Stimulated activated CD8-positive, alpha-beta memory T cell treated with anti-CD3 and anti-CD28 coated beads, Interleukin-2, amount 100 ng/mL, for 1 hour (primary cell): ENCODE measurements at places on chromosomes 2 and 18.

DNA sequence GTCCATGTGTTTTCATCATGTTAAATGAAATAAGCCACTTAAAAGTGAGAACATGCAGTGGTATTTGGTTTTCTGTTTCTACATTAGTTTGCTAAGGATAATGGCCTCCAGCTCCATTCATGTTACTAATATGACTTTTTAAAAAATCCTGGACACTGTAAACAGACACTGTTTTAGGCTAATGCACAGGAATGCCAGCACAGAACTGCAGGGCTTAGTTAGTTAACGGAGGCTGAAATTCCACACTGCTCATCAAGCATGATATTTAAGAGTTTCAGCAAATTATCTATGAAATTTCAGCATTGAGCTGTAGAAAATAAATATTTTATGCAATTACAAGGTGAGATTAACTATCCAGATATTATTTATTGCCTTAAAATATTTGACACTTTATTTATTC is 42.5 kb upstream of the PAX3 start:
- DNase-seq = no peak

- no peak for DNase-seq
Observed at GRCh38 chr2:141586985-141587384, 543.8 kb downstream of the LRP1B start.

GRCh38 chr2:3420769-3421397 is 41.4 kb downstream of the TRAPPC12 start:
- no peak for DNase-seq

GRCh38 chr18:35139517-35139916 is 98.3 kb downstream of the MAPRE2 start:
- no peak for DNase-seq

DNA sequence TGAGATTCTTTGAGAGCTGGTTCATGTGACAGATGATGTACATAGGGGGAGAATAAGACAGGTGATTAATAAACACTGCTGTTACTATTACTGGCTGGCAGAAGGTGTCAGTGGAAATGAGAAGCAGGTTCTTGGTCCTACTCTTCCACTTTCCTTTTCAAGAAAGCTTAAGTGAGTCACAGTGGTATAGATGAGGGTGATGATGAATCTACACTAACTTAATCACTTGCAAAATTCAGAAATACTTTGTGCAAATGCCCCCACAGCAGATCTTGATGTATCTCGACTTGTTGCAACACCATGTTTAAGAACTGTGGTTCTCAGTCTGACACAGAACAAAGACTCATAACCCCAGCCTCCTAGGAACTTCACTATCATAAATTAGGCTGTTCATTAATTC is 35.9 kb upstream of the MGAT5 start:
- DNase-seq = no peak

GRCh38 chr2:204010628-204011560 is 74.3 kb downstream of the ICOS start:
- DNase-seq = no peak

DNA sequence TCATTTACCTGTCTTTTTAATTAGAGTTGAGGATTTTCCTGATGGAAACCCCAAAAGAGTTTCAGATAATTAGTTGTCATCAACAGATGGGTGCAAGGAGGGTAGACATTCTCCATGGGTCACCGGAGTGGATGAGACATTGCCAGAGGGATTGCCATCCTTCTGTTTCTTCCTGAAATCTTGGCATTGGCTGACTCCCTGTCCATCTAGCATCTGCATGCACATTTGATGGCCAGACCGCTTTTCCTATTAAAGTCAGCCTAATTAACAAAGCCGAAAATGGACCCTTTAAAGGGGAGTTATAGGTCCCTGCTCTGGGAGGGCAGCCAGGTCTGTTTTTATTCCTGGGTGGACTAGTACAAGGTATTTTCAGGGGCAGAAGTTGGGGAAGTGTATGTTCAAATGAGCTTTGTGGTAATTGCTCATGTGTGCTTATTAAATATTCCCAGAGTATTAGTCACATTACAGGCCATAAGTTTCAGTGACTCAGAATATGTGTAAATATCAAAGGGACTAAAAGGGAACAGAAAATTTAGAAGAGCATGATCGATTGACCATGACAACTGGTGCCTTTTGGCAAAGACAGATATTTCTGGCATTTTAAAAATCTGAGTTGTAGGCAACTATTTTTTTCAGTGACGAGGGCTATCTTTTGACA is 209.8 kb downstream of the PHLPP1 start:
- DNase-seq = no peak

DNA sequence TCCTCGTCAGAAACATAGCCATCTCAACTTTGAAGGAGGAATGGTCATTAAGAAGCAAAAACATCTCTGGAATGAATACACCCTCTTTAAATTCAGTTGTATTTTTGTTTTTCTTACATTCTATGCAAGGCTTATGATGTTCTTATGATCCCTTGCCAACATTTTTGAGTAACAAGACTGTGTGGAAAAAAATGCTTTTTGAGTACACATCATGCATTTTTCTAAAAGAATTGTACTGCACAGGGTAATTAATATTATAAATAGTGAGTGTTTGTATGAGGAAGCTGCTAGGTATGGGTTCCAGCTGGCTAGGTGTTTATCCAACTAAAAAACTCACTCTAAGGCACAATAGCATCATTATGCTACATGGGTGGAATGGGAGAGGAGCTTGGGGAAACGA is 59.0 kb upstream of the SPATS2L start:
- no peak for DNase-seq

DNA sequence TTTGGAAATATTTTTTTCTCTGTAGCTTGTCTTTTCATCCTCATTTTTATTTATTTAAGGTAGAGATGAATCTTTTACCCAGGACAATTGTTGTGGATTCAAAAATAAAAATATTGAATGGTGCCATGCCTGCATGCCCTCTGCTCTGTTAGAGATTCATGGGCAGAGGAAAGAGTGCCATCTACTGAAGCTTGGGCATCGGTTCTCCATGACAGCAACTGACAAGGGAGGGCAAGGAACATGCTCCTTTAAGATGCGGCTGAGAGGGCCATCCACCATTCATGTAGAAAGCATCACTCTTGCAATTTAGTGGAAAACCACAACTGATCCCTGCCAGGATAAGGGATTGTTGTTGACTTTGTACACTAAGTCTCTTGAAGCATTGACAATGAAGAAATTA is 79.9 kb downstream of the PARD3B start:
- DNase-seq = no peak

GRCh38 chr2:202084265-202084664 is 11.2 kb downstream of the KIAA2012 start:
- DNase-seq = no peak

- DNase-seq = no peak
Observed at GRCh38 chr2:14982790-14983189, 350.3 kb downstream of the LRATD1 start.

DNA sequence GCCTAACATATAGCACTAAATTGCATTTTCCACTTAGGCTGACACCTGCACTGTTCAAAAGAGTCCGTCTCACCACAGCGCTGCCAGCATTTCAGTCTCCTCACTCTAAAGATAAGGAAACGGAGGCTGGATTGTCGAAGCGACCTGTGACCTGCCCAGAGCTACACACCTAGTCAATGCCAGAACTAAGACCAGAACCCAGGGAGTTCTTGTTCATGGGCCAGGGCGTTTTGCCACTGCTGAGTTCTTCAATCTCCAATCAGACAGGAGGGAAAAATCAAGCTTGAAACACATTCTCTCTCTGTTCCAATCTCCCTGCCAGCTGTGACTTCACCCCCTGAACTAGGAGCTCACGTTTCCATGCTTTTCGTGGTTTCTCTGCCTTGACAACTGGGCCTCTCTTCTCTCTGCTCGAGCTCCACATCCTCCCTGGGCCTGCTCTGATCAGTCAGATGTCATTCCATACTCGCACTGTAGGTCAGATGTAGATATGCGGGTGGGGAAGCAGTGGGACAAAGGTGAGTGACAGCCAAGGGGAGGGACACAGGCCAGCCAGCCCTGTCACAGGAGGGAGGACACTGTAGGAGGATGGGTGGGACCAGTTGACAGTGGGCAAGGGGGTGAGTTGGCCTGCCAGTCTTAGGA is 221.1 kb upstream of the SMAD2 start:
- no peak for DNase-seq

- no peak for DNase-seq
Observed at GRCh38 chr18:507636-508035, 7.1 kb upstream of the COLEC12 start.

GRCh38 chr2:149180226-149180875 is 141.9 kb downstream of the LYPD6B start:
- no peak for DNase-seq

- no peak for DNase-seq
Observed at GRCh38 chr2:6080932-6081753, 389.0 kb downstream of the SOX11 start.

- DNase-seq = no peak
Observed at GRCh38 chr2:137237055-137237454, 471.7 kb downstream of the THSD7B start.

DNA sequence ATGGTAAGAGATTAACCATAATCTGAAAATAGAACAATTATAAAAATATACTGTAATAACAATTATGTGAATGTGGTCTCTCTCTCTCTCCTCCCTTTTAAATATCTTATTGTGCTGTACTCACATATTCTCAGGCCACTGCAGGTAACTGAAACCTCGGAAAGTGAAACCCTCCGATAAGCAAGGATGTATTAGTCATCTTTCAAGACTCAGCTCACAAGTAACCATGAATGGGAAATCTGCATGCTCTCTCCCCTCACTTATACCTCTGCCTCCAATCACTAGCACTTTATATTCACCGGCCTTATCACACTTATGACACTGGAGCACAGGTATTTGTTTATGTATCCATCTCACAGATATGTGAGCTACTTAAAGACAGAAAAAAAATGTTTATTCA is 139.7 kb downstream of the LRP2 start:
- DNase-seq = no peak

DNA sequence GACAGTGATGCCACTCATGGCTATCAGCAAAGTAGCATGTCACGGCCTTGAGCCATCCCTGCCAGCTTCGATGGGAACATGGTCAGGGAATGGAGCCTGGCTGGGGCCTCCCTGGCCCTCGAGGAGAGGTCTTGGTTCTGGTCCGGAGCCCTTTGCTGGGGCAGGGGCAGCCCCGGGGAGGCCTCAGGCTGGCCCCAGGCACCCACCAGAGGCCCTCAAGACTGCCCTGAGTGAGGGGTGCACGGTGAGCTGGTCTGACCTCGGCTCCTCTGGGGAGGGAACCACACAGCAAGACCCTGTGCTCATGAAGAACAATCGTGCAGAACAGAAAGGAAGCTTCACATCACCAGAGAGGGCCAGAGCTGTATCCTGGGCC is 75.2 kb upstream of the OTOS start:
- DNase-seq = no peak

DNA sequence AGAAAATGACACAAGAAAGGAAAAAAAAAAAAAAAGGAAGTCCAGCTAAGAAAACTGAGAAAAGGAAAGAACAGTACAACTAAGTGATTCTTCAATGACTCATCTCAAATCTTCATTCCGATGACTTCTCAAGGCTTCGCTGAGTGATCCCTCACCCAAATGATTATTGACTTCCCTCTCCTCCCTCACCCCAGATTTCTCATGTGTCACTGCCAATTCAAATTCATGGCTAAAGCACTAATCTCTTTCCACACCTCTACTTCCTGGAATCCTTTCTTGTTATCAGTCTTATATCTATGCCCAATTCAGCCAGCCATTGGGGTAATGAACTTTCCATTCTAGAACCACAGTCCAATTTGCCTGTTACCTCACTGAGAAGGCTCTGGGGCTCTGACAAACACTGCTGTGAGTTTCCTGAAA is 7.2 kb upstream of the ABCB11 start:
- DNase-seq = no peak

GRCh38 chr18:9353596-9353995 is 19.0 kb downstream of the TWSG1 start:
- no peak for DNase-seq

DNA sequence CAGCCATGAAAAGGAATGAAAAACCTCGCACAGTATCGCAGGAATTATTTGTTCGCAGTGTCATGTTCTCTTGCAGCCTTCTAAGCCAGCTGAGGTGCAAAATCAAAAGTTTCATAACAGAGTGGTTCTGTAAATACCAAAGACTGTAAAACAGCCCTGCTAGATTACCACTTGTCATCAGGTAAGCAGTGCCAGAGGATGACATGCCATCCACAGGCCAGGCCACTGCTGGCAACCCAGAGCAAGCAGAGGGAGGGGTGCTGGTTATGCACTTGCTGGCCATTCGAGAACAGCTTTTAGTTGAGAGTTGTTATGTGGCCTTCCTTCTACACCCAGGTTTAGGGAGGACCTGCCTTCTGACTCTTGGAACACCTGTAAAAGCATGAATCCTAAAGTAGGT is 114.3 kb upstream of the MGAT5 start:
- DNase-seq = no peak

DNA sequence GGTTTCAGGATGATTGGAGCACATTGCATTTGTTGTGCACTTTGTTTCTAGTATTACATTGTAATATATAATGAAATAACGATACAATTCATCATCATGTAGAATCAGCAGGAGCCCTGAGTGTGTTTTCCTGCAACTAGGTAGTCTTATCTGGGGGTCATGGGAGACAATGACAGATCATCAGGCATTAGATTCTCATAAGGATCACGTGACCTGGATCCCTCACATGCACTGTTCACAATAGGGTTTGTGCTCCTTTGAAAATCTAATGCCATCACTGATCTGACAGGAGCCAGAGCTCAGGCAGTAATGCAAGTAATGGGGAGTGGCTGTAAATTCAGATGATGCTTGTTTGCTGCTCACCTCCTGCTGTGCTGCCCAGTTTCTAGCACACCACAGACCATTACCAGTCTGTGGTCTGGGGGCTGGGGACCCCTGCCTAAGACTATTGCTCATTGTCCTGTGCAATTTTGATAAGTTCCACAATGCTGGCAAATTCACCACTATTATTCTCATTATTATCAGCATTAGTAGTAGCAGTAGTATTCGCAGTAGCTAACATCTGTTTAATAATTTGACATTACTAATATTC is 428.7 kb upstream of the TNP1 start:
- DNase-seq = no peak

DNA sequence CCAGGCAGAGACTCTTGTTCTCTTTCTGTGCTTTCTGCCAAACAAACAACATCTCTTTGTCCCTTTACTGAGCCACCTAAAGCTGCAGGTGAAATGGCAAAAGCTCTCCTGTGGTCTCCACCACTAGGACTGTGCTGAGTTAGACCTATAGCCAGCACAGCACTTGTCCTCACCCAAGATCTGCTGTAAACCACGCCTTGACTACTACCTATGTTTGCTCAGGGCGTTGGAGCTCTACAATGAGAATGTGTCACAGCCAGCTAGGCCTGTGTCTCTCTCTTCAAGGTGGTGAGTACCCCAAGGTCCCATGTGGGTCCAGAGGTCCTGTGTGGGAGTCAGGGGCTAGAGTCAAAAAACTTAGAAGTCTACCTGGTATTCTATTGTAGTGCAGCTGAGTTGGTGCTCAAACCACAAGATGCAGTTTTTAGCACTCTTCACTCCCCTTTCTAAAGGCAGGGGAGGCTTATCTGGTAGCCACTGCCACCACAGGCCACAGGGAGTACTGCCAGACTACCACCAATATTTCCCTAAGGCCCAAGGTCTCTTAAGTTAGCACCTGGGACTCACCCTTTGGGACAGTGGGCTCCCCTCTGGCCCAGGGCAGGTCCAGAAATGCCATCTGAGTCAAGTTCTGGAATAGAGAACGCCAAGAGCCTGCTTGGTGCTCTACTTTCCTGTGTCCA is 96.8 kb upstream of the RPRM start:
- DNase-seq = no peak

- DNase-seq = no peak
Observed at GRCh38 chr2:178523596-178524134, 43.4 kb downstream of the PLEKHA3 start.
